ENCODE measurements at places on chromosomes 16 and 17. TPM values are rescaled to one million over a fixed set of nuclear protein-coding genes. Genes with fewer than 3 reads are reported as not detected.

GRCh38 chr17:49344914-49345313 is 17.1 kb downstream of the ZNF652 start:
- DNase-seq = no peak

DNA sequence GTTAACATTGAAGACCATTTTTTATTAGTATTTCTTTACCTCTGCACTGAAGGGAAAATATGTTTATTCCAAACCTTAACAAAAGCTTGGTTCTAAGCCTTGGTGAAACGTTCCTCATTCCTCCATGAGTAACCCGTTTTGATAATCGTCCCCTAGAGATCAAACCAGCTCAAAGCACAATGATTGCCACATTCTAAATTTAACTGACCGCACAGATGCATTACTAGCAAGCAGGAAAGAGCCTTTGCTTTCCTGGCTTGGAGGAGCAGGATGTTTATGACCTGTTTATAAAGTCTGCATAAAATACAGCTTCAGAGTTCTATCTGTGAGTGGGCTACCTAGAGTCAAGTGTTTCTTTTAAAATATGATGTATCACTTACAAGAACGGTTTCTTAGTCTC is 193.8 kb downstream of the TMEM114 start:
- no peak for DNase-seq

DNA sequence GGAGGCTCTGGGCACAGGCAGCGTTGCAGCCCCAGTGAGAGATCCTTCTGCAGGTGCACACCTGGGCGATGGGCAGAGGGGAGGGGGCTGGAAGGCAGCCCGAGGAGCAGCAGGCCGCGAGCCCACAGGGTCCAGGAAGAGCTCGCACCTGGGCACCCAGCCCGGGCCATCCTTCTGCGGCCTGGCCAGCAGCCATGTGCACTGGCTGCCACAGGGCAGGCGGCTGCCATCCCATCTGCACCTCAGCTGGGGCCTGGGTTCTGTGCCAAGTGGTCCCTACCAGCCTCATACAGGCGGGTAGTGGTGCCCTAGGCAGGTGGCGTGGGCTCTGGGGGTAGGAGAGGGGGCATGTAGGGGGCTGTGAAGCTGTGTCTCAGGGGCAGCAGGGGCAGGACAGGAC is 197.2 kb downstream of the RBFOX3 start:
- DNase-seq = no peak

C16orf86 gene
- total RNA-seq = 4.9 TPM

ELMO3 gene
- total RNA-seq = 0.53 TPM

TMEM114 gene
- not detected for total RNA-seq
